ENCODE measurements at places on chromosomes 7 and 10.

DNA sequence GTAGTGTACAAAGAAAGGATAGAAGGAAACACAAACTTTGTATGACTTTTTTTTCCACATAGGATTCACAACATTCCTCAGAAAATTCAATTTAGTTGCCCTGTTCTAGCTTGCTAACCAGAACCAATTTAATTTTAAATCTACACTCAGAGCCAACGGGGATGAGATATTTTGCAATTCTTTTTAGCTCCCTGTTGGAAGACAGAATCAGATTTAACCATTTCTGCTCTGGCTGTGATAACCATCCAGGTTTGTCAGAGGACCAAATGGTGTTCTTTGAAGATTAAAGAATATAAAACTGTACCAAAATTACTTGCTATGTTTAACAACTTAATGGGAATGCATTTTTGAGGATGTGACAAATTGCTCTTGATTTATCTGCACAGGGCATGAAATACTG lies 319.7 kb downstream of the HPSE2 start:
- H3K4me1 ChIP-seq: peaks cover 5% of the 10 kb centered on the region
- H3K36me3 ChIP-seq: no peaks in the 10 kb centered on the region
- no peak for DNase-seq
- no peak overlapping the region for H3K27ac ChIP-seq

DNA sequence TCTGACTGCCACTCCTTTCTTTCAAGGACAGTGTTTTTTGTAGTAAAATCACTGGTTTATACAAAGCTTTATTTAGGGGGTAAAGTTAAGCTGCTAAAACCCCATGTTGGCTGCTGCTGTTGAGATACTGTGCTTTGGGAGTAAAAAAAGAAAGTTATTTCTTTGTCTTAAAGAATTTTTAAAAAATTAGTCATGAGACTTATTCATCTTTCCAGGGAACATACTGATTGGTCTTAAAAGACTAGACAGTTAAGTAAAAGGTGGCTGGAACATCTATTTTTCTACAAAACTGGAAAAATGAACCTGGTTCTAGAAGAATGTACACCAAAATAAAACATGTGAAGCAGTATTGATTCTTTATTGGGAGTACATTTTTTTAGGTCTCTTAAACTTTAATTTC lies 20.6 kb downstream of the BBIP1 start:
- no peak overlapping the region for H3K4me3 ChIP-seq
- H3K27me3 ChIP-seq: no peaks in the 10 kb centered on the region
- H3K4me1 ChIP-seq: no peaks in the 10 kb centered on the region
- DNase-seq: no peak
- no peak overlapping the region for H3K27ac ChIP-seq

DNA sequence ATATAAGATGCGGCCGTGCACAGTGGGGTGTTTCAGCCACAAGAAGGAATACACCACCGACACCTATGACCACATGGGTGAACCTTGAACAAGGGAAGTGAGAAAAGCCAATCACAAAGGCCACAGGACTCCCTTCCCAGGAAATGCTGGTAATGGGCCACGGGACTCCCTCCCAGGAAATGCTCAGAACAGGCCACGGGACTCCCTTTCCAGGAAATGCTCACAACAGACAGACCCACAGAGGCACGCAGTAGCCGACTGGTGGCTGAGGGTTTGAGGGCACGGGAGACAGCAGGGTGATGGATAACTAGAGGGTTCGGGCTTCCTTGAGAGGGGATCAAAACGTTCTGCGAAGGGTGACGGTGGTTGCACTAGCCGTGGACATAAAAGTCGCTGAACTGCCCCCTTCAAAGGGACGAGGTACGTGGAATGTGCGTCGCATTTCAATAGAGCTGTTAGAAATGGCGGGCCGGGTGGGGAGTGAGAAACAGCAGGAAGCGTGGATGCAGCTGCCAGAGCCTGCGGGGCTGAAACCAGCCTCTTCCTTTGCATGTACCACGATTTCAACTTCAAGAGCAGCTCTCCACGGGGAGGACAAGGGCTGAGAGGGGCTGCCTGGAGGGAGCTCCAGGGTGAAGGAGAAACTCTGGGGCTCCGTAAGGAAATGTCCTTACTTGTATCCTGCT lies 274.0 kb downstream of the ELFN1 start:
- no peak overlapping the region for H3K27ac ChIP-seq
- DNase-seq: no peak
- H3K4me3 ChIP-seq: no peak overlapping the region
- H3K36me3 ChIP-seq: no peaks in the 10 kb centered on the region

DNA sequence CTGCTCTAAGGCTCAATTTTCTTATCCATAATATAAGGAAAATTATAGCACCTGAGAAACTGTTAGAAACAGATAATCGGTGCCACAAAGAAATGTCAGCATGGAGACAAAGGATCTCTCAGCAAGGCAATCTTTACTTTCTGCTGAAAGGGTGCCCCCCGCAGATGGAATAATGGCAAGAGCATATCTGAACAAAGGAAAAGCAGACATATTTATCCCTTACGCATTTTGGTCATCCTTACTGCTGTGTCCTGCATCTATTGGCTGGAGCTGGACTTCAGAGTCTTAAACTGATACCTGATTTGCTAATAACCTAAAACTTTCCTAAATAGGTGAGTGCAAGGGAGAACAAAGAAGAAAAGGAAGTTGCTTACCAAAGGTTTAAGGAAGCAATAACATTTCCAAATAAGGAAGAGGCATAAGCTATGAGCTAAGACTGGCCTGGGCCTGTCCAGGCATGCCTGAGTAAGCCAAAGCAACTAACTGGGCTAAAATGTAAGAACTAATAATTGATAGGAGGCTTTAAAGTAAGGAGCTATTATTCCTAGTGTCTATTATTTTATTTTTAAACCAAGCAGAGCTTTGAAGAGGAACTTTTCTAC lies 39.6 kb upstream of the ELMO1 start:
- H3K36me3 ChIP-seq: no peaks in the 10 kb centered on the region
- H3K4me1 ChIP-seq: no peaks in the 10 kb centered on the region
- H3K4me3 ChIP-seq: no peak overlapping the region
- H3K27ac ChIP-seq: no peak overlapping the region
- no peak for DNase-seq
- H3K27me3 ChIP-seq: no peaks in the 10 kb centered on the region

GRCh38 chr10:7192831-7193361 lies 217.9 kb downstream of the SFMBT2 start:
- no peaks in the 10 kb centered on the region for H3K4me1 ChIP-seq
- no peak for DNase-seq
- no peak overlapping the region for H3K4me3 ChIP-seq

DNA sequence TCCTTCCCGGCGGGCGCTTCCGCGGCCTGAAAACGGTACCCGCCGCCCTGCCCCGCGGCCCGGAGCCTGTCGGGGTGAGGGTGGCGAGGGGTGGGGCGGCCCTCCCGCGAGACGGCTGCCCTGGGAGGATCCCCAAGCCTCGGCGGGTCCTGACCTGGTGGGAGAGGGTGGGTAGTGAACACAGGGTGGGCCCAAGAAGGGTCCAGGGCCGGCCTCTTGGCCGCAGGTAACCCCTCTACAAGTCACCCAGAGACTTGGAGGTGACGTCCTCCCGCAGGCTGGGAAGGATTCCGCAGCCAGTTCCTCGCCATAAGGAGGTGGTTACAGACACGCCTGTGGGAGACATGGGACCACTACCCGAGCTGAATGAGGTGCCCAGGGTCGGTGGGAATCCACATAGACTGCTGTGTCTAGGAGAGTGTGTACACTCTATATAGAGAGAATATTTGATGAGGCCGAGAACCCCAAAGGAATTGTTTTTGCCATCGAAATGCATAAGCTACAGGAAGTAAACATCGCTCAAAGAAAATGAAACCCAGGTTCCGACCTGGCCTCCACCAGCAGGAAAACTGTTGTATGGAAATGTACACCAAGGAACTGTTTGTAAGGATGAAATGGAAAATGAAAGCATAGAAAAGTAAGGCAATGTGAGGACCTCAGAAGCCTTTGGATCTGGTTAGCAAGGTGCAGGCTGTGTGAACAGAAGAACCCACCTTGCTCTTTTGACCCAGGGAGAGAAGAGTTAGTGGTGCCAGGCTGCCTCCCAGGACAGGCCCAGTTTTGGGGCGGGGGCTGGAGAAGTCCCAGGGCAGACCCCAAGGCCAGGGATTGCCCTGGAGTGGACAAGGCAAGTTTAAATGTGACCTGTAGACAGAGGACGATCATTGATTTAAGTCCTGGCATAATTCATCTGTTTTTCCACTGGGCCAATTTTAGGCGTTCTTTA lies 659 bp downstream of the OPTN start:
- peak overlapping the region; percentile 97 for H3K4me3 ChIP-seq
- peak overlapping the region; percentile 99 for H3K27ac ChIP-seq
- H3K36me3 ChIP-seq: no peaks in the 10 kb centered on the region
- H3K4me1 ChIP-seq: peaks cover 41% of the 10 kb centered on the region
- peak; percentile 77 for DNase-seq
- H3K27me3 ChIP-seq: no peaks in the 10 kb centered on the region

GRCh38 chr10:103196516-103196915 lies 3.4 kb upstream of the NT5C2 start:
- no peak for DNase-seq
- H3K4me3 ChIP-seq: no peak overlapping the region
- no peaks in the 10 kb centered on the region for H3K27me3 ChIP-seq
- no peaks in the 10 kb centered on the region for H3K36me3 ChIP-seq
- peaks cover 11% of the 10 kb centered on the region for H3K4me1 ChIP-seq

- no peaks in the 10 kb centered on the region for H3K27me3 ChIP-seq
- H3K36me3 ChIP-seq: no peaks in the 10 kb centered on the region
- no peaks in the 10 kb centered on the region for H3K4me1 ChIP-seq
These were observed 123.6 kb downstream of the RNF216 start for GRCh38 chr7:5657901-5658300.

DNA sequence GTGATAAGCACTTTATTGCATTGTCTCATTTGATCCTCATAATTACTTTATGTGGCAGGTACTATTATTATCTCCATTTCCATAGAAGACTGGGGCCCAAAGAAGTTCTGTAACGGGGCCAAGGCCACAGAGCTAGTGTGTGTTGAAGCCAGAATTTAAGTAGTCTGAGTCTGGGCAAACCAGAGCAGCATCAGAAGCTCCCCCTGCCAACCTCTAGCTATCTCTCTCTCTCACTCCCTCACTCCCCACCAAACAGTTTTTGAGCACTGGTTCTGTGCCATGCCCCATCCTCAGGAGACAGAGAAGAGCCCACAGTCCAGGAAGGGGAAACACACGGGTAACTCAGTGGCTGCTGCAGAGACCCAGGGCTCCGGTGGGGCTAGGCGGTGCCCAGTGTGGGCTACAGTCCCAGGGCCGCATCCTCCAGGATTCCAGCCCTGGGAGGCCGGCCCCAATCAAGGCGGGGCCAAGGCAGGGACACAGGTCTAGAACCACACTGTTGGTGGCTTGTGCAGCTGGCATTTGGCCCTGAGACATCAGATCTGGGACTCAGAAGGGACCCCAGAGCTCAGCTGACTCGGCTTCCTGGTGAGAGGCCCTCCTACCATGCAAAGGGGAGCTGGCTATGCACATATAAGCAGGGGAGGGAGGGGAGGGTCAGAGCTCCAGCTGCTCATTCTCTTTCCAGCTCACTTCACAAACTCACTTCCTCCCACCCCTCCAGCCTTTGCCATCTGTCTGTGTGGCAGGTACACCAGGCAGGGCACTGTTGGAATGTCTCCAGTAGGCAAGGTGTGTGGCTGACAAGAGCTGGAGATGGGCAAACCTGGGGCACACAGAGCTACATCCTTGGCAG lies 34.4 kb downstream of the COL13A1 start:
- no peak overlapping the region for H3K4me3 ChIP-seq
- H3K36me3 ChIP-seq: no peaks in the 10 kb centered on the region

GRCh38 chr10:116948530-116948870 lies 56.5 kb downstream of the SHTN1 start:
- no peak for DNase-seq
- H3K27ac ChIP-seq: no peak overlapping the region
- no peak overlapping the region for H3K4me3 ChIP-seq
- H3K4me1 ChIP-seq: no peaks in the 10 kb centered on the region
- no peaks in the 10 kb centered on the region for H3K27me3 ChIP-seq

GRCh38 chr7:110539216-110539615 lies 551.7 kb upstream of the LRRN3 start:
- no peaks in the 10 kb centered on the region for H3K4me1 ChIP-seq
- no peak overlapping the region for H3K27ac ChIP-seq
- no peak overlapping the region for H3K4me3 ChIP-seq
- H3K36me3 ChIP-seq: no peaks in the 10 kb centered on the region
- DNase-seq: no peak
- no peaks in the 10 kb centered on the region for H3K27me3 ChIP-seq

DNA sequence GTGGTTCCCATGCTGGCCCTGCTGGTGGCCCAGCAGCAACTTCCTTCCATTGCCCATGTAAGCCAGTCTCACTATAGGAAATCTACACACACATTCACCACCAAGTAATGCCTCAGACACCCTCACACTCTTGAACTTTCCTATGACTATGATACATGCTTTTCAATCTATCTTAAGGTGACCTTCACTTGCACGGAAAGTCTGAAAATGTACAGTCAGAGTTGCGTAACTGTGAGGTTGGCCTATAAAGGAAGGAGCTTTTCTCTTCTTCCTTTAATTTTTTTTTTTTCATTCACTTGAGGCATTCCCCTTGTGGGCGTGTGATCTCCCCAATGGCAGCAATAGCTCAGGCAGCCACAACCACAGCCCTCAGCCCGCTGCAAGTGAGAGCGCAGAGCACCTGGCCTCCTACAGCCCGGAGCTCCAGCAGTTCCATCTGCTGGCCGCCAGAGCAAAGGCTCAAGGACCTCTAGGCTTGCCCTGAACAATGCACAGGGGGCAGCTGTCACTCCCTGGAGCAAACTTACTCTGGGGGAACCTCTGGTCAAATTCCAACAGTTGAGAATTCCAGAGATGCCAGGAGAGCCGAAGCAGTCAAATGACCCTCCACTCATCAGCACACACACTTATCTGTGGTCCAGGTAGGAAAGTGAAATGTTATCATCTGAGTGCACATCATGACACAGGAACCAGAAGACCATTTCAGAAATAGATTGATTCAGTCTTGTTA lies 123.1 kb upstream of the ADO start:
- no peak for DNase-seq
- H3K36me3 ChIP-seq: no peaks in the 10 kb centered on the region
- no peaks in the 10 kb centered on the region for H3K27me3 ChIP-seq
- H3K4me3 ChIP-seq: no peak overlapping the region

- no peaks in the 10 kb centered on the region for H3K4me1 ChIP-seq
- H3K36me3 ChIP-seq: no peaks in the 10 kb centered on the region
- no peak overlapping the region for H3K4me3 ChIP-seq
- peak; percentile 56 for DNase-seq
- no peak overlapping the region for H3K27ac ChIP-seq
These were observed 138.7 kb downstream of the MAPK8 start for GRCh38 chr10:48444861-48445841.

DNA sequence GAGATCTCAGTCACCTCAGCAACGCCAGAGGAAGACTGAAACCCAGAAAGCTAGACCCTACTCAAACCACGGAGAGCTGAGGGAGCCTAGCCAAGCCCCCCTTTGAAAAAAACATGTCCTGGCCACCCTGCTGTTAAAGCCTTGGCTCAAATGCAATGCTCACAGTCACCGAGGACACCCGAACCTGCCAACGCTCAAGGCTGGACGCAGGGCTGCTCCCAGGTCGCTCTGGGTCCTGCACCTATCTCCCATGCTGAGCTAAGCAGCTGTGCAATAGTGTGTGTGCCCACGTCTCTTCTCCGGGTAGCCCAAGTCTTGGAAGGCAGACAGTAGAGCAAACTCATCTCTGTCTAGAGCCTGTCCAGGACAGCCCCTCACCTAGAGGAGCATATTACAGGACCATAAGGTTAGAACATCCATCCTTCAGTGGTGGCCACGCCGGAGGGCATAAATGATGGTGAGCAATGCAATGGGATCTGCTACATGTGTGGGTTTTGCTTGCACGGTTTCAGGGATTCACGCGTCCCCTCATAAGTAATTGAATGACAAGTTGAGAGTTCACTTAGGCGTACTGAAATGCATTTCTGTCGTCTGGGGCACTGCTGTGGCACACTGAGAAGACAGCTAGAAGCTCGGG lies 94.2 kb upstream of the DDC start:
- DNase-seq: no peak
- H3K36me3 ChIP-seq: no peaks in the 10 kb centered on the region
- no peak overlapping the region for H3K27ac ChIP-seq
- H3K4me3 ChIP-seq: no peak overlapping the region
